RWPE1 (cell line): ENCODE measurements at places on chromosomes 7 and 10.

- DNase-seq = no peak
These were observed 307.8 kb downstream of the REEP3 start for GRCh38 chr10:63829020-63829419.

GRCh38 chr7:37380831-37381230 lies 67.8 kb downstream of the ELMO1 start:
- no peak for DNase-seq

DNA sequence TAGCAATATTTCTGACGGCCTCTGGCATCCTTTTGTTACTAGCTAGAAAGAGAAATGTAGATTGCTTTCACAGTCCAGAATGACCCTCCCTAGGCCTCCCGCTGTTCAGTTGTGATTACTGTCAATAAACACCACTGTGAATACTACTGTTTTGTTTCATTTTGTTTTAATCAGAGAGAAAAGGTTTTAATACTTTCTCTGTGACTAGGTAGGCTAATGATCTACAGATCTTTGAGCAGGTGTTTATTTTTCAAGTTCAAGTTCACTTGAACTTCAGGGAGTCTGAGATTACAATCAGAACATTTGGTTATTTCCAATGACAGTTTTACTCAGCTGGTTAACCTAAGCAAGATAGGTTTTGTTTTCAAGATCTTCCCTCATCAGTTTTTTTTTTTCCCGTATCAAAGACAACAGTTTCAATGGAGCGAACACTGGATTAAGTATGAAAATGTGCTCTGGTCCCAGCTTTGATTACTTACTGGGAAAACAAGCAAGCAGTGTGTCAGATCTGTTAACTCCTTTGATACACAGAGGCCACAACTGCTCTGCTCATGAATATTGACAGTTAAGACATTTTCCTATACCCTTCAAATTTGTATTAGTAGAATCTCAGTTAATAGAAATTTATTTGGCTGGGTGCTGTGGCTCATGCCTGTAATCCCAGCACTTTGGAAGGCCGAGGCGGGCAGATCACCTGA lies 34.8 kb downstream of the VKORC1L1 start:
- DNase-seq = no peak

GRCh38 chr10:127926455-127926854 lies 19.6 kb downstream of the PTPRE start:
- DNase-seq = no peak

DNA sequence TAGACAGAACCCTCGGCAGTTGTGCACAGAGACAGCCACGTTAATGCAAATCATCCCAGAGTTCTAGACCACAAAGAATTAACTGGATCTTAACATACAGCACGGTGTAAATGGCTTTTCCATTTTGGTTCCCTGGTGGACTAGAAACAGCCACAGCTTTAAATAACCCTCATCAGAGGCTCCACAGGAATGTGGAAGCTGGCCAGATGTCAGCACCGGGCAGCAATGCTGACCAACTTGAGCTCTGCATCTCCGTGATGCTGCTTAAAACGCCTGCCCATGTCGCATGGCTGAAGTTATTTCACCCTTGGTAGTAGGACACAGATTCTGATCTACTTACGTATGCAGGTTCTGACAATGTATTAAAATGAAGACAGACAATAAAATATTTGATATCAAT lies 24.5 kb downstream of the RSU1 start:
- DNase-seq = no peak

- DNase-seq = no peak
These were observed 143.7 kb downstream of the VIPR2 start for GRCh38 chr7:159000859-159001435.

- no peak for DNase-seq
These were observed 11.4 kb downstream of the MTURN start for GRCh38 chr7:30146127-30146612.

DNA sequence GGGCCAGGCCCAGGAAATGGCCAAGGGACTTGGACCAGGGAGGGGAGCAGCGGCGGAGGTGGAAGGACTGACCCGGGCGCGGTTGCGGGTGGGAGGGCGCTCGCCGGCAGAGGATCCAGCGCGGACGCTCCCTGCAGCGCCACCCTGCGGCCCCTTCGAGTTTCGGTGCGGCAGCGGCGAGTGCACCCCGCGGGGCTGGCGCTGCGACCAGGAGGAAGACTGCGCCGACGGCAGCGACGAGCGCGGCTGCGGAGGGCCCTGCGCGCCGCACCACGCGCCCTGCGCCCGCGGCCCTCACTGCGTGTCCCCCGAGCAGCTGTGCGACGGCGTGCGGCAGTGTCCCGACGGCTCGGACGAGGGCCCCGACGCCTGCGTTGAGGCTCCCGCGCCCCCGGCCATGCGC lies 16.8 kb upstream of the ZNF467 start:
- no peak for DNase-seq

- no peak for DNase-seq
These were observed 8.3 kb downstream of the FGF8 start for GRCh38 chr10:101767600-101767945.

GRCh38 chr10:101573885-101574753 lies 13.9 kb downstream of the POLL start:
- no peak for DNase-seq

- no peak for DNase-seq
These were observed 7.6 kb downstream of the IQCE start for GRCh38 chr7:2566348-2566889.

DNA sequence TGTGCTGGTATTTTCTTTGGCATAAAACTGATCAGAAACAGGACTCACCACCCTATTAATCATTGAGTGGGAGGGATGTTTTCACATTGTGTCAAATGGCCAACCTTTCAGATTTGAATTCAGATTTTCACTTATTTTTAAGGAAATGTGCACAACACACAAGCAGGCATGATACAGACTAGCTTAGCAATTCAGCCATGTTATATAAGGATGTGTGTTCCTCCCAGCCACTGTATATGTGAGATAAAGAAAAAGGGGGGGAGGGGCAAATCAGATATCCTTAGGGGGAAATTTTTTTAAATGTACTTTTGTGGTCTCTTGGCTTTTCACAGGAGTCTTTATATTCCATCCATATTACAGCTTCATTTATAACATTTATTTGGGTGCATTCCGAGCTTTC lies 3.1 kb downstream of the GAD2 start:
- no peak for DNase-seq

DNA sequence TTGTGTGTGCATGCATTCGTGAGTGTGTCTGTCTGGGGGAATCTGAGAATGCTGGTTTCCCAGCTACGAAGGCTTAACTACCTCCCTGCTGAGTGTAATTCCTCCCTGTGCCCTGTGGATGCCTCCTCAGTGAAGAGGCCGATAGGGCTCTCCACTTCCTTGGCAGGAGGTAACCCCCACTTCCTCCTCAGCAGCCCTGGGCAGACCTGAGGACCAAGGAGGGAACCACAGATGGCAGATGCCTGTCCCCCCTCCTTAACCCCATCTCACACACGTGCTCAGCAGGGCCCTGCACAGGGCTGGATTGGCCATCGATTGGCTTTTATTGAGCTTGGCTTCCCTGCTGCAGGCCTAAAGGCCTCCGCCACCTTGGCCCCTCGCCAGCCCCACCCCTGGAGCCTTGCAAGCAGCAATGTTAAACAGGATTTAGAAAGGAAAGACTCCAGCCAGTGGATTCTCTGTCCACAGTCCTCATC lies 45.6 kb upstream of the LRRC4 start:
- no peak for DNase-seq

DNA sequence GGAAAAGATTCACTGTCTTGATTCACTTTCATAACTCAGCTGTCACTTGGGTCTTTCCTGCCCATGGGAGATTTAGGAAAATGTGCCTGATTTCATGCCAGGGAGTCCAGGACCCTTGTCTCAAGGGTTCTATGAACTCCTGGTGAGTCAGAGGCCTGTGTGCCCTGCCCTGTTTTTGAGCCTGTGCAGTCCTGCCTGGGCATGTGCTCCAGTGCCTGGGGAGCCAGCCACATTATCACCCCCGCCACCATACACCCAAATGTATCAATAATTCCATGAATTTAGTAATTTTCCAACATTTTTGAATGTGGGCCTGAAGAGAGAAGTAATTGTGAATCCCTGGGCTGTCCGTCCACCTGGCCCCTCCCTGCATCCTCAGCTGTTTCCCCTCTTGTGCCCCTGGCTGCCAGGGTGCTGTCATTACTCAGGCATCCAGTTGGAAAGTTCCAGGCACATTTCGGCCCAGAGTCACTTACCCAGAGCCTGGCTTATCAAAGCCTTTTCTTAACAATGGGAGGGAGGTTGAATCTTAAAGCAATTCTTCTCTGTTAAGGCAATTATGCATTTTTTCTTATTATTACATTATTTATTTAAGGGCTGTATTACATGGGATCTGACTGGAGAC lies 287.8 kb upstream of the CDC14C start:
- DNase-seq = peak; percentile 65

- no peak for DNase-seq
These were observed 569.9 kb upstream of the C7orf33 start for GRCh38 chr7:148020679-148021078.

DNA sequence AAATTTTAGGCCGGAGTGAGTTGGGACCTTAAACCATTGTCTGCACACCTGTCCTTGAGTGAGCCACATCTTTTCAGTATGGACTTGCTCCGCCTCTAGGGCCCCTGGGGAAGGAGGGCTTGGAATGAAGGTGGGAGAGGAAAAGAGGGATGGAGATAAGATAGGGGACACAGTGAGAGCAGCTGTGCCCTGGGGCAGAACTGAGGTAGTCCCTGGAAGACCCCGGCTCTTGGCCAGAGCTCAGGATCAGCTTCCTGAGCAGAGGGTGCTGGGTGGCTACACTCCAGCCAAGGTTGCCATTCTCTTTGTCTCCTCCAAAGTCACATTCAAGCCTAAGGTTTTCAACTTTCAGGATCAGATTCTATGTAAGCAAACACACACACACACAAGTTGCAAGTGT lies 82.0 kb downstream of the MKI67 start:
- no peak for DNase-seq

DNA sequence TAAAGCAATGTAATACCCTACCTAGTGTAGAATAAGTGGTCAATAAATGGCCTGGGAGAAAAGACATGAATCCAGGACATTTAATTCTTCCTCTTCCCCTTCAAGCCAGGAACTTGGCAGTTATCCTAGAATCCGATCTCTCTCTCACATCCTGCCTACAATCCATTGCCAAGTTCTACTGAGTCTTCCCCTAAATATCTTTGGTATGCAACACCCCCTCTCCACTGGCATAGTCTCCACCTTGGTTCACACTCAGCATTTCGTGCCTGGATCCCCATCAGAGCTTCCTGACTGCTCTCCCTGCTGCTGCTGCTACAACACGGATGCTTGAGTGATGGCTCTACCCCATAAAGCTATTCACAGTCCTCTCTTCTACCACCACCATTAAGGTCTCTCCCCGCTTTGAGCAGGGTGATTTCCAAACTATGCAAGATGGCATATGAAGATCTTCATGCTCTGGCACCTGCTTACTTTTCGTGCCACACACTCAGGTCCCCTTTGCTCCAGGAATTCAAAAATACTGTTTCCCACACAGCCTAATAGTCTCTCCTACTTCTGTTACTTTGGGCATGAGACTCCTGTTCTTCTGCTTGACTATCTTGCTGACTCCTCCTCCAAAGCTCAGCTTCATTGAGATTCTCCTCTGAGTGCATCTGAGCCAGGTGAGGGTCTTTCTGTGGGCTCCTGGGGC lies 4.8 kb downstream of the ANK3 start:
- peak; percentile 88 for DNase-seq

DNA sequence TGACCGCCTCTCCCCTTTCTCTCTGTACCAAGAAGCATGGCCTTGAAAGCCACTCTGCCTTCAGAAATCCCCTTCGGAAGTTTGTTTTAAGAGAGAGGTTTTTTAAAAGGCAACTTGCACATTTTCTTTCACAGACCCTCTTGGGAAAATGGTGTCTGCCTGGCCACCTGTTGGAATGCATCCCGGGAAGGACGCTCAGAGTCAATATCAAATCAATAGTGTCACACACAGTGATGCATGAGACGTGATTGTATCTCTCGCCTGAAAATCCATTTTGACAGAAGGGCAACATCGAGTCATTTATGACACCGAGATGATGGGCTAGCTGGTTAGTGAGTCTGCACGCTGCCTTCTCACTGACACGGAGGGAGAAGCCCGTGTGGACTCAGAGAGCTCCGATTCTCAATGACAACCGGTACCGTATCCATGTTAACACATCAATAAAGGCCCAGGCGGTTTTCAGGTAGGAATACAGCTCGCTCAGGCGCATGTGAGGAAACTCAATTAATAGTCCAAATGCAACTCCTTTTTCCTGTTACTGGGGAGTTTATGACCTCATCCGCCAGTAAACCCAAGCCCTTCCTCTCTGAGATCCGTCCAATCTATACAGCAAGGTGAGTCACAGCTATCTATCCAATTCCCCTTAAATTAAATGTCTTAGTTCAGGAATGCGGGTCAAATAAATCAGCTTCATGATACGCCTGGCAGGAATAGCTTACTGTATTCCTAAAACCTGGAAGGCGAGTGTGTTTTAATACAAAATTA lies 621.5 kb upstream of the MKI67 start:
- DNase-seq = no peak

- DNase-seq = no peak
These were observed 180.0 kb downstream of the RELN start for GRCh38 chr7:103809229-103809994.

GRCh38 chr7:33853361-33854062 lies 51.8 kb upstream of the BMPER start:
- DNase-seq = no peak

- DNase-seq = no peak
These were observed 55.2 kb downstream of the TWIST1 start for GRCh38 chr7:19062216-19062615.
